Activated T-cell treated with anti-CD3 and anti-CD28 coated beads for 48 hours (primary cell): ENCODE measurements at places on chromosomes 11 and 22.

GRCh38 chr22:45816776-45817175 is 145.1 kb downstream of the ATXN10 start:
- no peak for DNase-seq

GRCh38 chr22:49951986-49952896 is 8.3 kb upstream of the PIM3 start:
- DNase-seq: no peak

GRCh38 chr11:12888525-12889158 is 120.5 kb upstream of the RASSF10 start:
- DNase-seq: peak; percentile 48

DNA sequence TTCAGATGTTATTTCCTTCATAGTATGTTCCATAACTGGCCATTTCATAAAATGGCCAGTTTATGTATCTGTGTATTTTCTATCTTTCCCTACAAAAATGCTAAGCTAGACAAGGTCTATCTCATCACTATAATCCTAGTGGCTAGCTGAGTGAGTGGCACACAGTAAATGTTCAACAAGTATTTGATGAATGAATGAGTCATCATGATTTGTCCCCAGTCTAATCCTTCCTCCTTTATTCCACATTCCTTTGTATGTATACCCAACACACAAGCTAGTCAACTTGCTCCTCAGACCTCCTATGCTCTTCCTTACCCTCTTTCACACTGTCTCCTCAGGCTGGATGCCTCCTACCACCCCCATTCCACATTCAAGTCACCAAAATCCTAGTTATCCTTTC is 12.5 kb downstream of the APLNR start:
- DNase-seq: no peak

- DNase-seq: no peak
Measured at GRCh38 chr11:99695106-99695505, 674.4 kb downstream of the CNTN5 start.
